ENCODE measurements at places on chromosomes 7 and 10.

- DNase-seq: no peak
These were observed 201.2 kb downstream of the TCF7L2 start for GRCh38 chr10:113151190-113151666.

DNA sequence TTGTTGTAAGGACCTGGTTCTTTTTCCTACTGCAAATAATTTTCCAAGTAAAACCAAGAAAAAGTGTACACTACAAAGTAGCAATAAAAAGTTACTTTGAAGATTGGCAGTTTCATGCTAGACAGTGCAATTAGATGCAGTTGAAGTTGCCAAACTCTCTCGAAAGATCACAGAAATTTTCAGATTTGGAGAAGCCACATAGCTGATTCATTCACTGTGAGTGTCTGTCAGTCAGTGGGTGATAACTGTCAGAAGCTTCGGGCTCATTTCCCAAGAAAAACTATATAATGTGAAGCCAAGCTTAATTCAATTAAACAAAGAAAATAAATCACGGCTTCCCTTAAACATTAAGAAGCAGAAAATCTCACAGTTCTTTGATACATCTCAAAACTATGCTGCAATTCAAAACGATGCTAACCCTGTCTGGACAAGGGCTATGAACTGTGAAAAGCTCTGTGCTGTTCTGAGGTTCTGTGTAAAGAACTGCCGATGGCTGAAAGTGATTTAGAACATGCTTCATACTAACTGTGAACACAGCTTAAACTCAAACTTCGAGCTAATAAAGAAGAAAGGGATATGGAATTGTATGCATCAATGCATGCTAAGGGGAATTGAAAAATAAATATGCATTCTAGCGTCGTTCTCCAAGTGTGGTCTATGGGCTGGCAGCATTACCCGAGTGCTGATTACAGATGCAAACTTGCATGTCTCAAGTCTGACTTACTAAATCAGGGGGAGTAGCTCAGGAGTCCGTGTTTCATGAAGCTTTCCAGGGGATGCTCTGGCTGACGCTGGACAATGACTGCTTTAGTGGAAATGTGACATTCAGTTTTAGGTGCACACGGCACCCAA, 557.4 kb downstream of the CALN1 start:
- no peak for DNase-seq

- DNase-seq: no peak
These were observed 73.9 kb downstream of the AMZ1 start for GRCh38 chr7:2761801-2762497.

- DNase-seq: no peak
These were observed 416.9 kb downstream of the THSD7A start for GRCh38 chr7:11415101-11415500.

GRCh38 chr10:6473430-6473829, 106.6 kb downstream of the PRKCQ start:
- peak; percentile 16 for DNase-seq

GRCh38 chr7:1395211-1396070, 63.8 kb downstream of the MICALL2 start:
- no peak for DNase-seq

GRCh38 chr7:29146057-29146706, at the start of gene CPVL:
Gene CPVL (minus strand): TSS chr7:29146537. CDS start chr7:29121061, 25,476 bp downstream.
- DNase-seq: no peak

DNA sequence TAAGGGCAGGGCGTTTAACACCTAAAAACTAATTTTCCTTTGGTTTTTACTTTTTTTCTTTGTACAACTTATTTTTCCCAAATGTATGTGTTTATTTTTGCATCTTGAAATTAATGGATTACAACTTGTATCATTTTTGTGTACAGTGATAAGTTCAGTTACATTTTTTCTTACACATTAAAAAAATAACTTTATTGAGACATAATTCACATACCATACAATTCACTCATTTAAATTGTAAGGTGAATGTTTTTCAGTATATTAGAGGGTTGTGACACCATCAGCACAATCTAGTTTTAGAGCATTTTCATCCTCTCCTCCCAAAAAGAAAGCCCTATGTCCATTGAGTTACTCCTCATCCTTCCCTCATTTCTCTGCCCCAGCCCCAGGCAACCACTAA, 11.6 kb downstream of the OGDH start:
- no peak for DNase-seq

GRCh38 chr10:109835257-109835656, 88.1 kb downstream of the XPNPEP1 start:
- DNase-seq: no peak

- DNase-seq: no peak
These were observed 1654.9 kb upstream of the LRRTM3 start for GRCh38 chr10:65270969-65271368.

DNA sequence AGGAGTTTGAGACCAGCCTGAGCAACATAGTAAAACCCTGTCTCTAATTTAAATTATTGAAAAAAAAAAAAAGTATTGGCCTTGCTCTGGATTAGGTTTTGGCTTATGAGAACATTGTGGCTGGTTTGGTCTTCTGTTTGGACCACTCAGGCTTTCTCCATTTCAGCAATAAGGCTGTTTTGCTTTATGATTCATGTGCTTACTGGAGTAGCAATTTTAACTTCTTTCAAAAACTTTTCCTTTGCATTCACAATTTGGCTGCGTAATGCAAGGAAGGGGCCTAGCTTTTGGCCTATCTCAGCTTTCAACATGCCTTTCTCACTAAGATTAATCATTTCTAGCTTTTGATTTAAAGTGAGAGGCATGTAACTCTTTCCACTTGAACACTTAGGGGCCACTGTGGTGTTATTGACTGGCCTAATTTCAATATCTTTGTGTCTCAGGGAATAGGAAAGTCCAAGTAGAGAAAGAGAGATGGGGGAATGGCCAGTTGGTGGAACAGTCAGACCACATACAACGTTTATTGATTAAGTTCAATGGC, 38.0 kb upstream of the SRPK2 start:
- DNase-seq: no peak

GRCh38 chr7:18593602-18594279, 98.2 kb downstream of the HDAC9 start:
- DNase-seq: peak; percentile 16

Measured in OCI-LY7 (cell line).